ENCODE measurements at places on chromosomes 16 and 17. TPM values are rescaled to one million over a fixed set of nuclear protein-coding genes. Genes with fewer than 3 reads are reported as not detected.

DNA sequence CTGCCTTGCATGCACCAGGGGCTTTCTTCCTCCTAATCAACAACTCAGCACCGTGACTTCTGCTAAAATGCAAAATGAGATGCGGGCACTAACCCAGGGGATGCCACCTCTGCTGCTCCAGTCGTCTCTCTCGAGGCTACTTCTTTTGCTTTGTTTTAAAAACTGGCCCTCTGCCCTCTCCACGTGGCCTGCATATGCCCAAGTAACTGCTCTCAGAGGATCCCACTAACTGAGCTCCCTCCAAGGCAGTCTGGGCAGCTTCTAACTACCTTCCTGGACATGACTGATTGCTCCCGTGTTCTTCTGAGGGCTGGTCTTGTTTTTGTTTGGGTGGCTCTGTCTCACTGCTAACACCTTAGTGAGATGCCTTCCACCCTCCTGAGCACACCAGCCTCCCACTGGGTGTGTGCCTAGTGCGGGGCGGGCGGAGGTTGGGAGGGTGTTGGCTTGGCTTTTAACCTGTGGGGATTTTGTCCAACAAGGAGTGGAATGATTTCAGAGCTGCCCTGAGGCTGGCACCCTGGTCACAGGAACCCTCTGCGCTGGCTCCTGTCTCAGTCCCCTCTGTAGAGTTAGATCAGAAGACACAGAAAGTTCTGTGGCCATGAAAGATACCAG is 8.9 kb upstream of the LGALS9 start:
- no peak for DNase-seq

DNA sequence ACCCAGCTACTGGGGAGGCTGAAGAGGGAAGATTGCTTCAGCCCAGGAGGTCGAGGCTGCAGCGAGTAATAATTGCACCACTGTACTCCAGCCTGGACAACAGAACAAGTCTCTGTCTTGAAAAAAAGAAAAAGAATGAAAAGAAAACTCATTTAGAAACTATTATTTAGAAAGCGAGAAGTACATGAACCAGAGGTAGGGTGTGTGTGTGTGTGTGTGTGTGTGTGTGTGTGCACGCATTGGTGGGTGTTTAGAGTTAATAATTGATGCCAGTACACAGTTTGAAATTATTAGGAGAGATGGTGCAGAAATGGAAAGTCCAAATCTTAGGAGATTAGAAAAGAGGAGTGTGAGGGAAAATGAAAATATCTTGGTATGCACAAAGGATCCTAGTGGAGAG is 106.6 kb downstream of the MRTFB start:
- no peak for DNase-seq

DNA sequence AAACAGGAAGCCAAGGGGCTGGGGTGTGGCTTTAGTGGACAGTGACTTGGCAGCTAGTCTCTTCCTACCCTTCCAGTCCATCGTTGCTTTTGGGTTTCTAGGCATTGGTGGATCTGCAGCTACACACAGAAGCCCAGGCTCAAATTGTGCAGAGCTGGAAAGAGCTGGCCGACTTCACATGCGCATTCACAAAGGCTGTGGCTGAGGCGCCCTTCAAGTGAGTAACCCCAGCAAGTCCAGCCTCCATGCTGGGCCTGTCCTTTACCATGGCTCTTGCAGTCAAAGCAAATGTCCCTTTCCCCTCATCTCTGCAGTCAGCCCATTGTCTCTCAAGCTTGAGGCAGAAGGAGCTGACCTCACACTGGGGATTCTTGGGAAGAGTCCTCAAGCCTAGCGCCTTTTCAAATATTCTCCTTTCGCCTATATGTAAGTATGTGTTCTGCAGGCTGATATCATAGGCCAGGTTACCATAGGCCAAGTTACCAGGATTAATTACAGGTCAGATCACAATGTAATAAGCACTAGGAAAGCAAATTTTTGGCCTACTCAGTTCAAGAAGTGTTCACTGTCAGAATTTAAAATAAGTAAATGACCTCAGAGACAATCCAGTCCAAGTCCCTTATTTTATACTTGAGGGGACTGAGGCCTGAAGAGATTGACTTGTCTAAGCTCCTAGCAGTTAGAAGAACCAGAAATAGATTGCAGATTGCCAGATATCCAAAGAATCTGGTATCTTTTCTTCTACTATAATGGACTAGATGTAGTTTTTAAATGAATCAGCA is 6.5 kb downstream of the EME1 start:
- no peak for DNase-seq

The CCDC200 gene
- 10.0 TPM for polyA plus RNA-seq

GRCh38 chr16:75745242-75745641 is 19.0 kb upstream of the CPHXL start:
- no peak for DNase-seq

DNA sequence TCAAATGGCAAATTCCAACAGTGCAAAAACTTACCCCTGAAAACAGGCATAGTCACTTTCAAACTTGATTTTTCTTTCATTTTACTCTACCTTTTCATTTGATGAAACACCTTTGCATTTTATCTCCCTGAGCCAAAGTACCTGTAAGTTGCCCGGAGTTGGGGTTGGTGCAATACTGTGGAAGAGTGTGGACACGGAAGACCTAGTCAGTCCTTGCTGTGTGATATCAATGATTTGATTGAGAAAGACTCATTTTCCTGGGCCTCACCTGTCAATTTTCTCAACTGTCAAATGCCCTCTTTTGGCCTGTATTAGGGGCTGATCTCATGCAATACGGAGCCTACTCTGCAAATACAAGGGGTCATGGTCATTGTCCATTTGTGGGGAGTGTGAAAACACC is 22.6 kb downstream of the PITPNC1 start:
- no peak for DNase-seq

Data from forelimb muscle (tissue), 1 donor.